H7 (cell line): ENCODE measurements at places on chromosomes 2 and 18. TPM values are rescaled to one million over a fixed set of nuclear protein-coding genes. Genes with fewer than 3 reads are reported as not detected.
A peak's percentile ranks its signal among the peaks of the same experiment; 100 is the strongest.

DNA sequence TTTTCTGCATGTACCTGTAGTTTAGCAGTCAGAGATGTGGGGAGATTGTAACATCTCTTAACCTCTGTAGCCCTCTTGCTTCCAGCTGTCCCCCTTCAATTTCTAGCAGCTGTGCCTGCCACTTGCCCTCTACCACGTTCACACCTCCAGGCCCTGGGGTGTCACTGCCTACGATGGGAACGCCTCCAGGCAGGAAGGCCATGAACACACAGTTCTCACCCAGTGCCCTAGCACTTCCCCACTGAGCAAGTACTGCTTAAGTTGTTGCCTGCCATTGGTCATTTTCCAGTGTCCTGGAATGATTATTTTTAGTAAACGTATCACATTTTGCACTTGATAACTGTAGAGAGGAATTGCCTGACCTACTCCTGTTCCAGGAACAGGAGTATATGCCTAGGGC, 77.1 kb upstream of the B3GNT7 start:
- no peak for DNase-seq

DNA sequence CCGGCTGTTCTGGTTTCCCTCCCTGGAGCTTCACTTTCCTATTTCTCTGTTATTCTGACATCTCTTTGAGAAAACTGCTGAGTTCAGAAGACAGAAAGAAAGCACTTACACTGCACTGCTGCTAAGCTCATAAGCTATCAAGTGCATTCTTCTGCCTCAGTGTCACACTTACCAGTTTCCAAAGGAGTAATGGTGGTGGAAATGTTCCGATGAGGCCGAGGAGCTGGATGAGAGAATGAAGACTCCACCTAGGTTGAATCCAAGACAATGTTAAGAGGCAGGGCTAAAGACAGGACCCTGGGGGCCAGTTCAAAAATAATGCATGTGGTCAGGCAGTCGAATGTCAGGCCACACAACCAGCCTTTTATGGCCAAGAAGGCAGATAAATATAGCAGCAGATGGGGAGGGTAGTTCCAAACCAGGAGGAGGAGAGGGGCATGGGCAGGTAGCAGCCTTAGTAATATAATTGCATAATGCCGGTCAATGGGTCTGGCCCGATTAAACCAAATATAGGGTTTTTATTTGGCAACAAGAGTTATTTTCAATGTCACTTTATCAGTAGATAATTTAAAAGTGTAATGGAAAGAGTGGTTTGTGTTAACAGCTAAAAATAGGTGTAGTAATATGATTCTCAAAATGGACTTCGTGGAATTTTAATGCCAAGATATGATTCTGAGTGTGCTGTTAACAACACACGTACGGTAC, at the start of gene MYOM1:
Gene MYOM1, minus strand, starts transcription at position 338 of the 705 bp plus-strand sequence. CDS start 4,745 bp downstream, outside the sequence.
- DNase-seq: no peak

GRCh38 chr2:218292048-218293014, at the start of gene TMBIM1:
TSS of gene TMBIM1 (minus strand) at chr2:218292503. CDS start at chr2:218282141, 10,362 bp downstream.
- DNase-seq: peak; percentile 99

DNA sequence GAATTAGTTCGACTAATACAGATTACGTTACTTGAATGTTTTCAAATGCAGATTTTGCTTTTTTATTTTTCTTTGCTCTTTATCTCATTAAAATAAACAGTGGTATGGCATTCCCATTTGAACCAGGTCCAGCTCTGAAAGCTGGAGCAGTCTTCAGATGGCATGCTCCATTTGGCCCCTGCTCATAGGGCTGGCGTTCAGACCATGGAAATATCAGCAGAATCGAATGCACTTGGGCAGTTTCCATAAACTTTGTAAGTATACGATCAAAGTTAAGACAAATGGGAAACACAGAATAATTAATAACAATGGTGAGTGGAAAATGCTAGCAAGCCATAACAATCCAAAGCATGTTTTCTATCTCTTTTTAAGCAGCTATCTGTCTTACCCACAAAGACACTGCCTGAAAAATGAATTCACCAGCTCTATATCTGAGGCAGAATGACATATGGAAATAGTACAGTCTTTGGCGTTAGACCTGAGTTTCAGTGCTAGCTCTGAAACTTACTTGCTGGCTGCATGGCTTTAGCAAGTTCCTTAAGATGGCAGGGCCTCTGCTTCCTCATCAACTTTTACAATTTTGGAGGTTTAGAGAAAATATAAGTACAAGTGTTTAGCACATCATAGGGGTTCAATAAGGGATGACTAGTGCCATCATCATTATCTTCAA, 131.6 kb downstream of the BCL2 start:
- no peak for DNase-seq

DNA sequence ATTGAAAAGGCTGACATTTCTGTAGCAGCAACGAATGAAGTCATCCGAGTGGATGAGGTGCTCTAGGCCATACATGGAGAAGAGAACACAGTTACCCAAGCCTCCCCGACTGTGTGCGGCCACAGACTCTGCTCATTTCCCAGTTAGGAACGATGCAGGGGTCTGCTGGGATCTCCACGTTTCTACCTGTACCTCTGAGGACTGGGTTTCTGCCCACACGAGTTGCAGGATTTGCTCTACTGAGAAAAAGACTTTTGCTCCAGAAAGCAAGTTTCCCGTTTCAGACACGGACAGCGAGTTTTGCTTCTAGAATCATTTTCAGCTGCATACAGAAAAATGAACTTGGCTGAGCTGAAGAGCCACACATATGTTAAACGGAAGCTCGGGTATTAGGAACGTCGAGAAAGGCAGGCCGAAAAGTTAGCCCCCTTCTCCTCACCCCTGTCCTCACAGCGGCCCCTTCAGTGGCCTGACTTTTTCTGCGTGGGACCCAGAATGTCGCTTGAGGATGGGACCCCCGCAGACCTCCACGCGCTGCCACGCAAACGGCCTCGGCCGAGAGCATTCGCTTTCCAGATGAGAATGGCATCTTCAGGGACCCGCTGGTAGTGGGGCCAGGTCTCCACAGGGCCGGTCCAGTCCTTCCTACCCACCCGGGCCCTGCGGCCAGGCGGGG, 582 bp upstream of the RAB31 start:
- no peak for DNase-seq

DNA sequence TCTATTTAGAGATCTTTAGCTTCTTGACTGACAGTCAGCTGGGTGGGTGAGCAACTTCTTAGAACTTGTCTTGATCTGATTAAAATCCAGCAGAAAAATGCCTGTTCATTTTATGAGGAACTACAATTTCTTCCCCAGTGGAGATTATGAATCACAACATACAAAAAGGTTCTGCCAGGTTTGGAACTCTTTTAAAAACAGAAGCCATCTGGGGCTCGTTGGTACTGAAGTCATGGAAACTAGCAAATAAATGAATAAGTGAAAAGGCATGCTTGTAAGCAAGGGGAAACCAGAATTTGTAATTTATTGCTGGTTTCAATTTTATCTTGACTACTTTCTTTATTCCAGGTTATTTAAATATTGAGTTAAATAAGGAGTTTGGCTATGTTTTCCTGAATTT, 767.4 kb downstream of the MBD2 start:
- no peak for DNase-seq

DNA sequence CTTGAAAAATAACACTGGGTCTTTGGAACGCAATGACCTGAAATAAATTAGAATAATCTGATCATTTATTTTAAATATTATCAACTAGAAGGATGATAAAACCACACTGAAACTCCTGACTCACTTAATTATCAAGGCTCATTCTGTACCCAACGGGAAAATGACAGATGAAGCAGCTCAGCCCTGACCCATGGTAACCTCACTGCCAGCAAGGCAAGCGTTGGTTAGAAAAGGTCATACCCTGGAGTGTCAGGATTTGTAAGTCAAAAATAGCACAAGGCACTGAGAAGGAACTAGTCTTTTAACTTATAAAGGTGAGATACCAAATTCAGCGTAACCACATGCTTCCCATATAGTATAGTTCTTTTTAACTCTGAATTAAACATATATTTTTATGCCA, 277.5 kb downstream of the ETAA1 start:
- no peak for DNase-seq

DNA sequence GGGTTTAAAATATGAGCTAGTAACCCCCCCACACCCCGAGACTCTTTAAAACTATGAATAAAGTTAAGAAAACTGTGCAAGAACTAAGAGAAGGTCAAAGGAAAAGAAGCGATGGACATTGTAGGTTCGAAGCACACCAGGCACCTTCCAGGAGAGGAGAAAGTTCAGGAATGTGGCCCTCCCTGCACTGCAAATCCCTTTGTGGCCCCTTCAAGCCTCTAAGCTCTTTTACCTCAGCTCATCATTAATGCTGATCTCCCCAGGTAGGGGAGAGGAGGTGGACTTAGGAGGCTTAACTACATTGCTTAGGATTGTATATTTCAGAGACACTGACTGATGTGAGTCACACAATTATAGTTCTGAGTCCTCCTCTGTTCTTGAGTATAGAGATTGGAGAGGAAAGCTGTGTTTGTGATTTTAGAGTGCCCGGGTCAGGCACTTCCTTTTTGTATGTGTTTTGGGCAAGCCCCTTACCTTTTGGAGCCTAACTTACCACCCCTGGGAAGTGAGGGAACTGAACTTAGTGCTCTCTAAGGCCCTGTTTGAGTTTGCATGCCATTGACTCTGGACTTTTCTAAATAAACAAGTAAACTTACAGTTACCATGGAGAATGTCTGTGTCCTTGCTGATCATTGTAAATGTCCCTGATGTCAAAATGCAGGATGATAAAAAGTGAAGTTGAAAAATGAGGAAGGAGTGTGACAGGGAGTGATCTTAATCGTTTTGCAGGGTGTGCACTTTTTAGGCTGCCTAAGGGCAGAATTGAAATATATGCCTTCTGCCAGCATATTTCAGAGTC, 140.8 kb upstream of the ZEB2 start:
- no peak for DNase-seq

GRCh38 chr18:1663879-1664705, 759.4 kb downstream of the ADCYAP1 start:
- DNase-seq: peak; percentile 9

GRCh38 chr2:44040365-44040764, 44.6 kb upstream of the LRPPRC start:
- DNase-seq: no peak

GRCh38 chr2:161370981-161371380, 45.1 kb upstream of the TBR1 start:
- no peak for DNase-seq

GRCh38 chr18:446941-447560, 53.5 kb downstream of the COLEC12 start:
- no peak for DNase-seq

GRCh38 chr2:9692456-9693195, 61.8 kb upstream of the YWHAQ start:
- DNase-seq: peak; percentile 67

GRCh38 chr2:157903626-157904025, 27.5 kb upstream of the ACVR1 start:
- DNase-seq: no peak

DNA sequence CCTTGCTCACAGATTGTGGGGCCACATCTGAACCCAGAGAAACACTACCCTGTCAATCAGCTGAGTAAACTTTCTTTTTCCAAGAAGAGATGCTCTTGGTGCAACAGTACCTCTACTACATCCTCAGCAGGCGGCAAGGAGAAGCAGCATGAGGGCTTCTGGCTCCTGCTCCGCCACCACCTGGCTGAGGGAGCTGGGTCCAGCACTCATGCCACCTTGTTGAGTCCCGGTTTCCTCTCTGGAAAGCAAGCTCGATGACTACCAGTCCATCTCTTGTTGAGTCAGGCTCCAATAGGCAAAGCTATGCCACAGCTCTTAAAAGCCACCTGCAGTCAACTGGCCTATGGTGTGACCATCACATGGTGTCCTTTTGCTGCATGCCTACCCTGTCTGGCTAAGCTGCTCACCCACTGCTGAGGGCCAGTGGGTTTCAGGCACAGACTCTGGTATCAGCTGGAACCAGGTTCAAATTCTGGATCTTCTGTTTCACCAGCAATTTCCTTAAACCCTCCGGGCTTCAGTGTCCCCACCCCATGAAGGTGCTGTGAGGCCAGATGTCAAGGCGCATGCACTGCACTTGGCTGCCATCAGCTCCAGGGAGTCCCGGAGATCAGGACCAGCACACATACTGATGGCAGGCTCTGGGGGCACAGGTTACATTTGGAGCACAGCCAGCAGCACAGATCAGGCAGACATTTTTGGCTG, 42.5 kb upstream of the ACAA2 start:
- DNase-seq: no peak

DNA sequence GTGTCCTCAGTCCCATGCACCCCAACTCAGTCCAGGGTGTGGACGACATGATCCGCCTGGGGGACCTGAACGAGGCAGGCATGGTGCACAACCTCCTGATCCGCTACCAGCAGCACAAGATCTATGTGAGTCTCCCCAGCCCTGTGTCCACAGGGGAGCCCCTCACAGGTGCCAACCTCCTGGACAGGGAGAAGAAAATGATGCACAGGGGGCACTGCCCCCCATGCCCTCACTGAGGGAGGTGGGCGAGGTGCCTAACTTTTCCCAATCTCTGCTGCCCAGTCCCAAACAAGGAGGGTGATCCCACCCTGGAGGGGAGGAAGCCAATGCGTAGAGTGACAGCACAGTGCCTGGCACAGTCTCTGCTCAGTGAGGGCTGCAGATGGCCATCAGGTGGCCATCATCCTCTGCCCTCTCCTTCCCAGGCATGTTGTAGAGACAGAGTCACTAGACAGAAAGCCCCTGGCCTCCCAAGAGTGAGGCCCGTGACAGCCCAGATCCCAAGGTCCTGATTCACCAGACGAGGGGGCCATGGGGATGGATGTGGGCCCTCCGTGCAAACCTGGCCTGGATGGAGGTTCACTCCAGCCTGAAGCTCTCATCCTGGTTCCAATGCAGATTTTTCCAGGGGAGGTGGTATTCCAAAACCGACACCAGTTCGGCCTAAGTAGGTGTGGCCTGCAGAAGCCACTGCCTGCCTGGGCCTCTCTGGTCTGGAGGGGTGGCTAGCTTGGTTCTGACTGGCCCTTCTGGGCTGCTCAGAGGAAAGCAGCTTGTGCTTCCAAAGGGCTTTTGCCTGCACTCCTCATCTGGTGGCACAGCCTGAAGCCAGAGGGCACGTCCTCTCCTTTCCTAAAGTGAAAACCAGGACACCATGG, 30.0 kb downstream of the MYO7B start:
- DNase-seq: no peak

- DNase-seq: no peak
Observed at GRCh38 chr2:162967147-162967546, 128.6 kb upstream of the KCNH7 start.

- DNase-seq: no peak
Observed at GRCh38 chr2:204655101-204655500, 109.8 kb downstream of the PARD3B start.

GRCh38 chr2:191446910-191447309, 201.7 kb downstream of the MYO1B start:
- no peak for DNase-seq

DNA sequence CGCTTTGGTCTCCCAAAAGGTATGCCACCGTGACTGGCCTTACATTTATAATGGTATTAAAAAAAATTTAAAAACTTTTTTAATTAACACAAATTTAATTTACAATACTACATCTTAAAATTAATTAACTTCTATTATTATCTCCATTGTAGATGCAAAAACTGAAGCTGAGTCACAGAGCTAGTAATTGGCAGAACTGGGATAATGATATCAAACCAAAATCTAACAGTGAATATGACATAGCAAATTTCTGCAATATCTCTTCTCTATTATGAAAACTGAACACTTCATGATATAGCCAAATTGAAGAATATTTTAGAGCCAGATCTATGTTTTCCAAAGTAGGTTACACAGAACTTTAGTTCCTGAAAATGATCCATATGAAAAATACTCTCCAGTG, 66.4 kb upstream of the CHAC2 start:
- no peak for DNase-seq

GRCh38 chr18:72456802-72457201, 87.3 kb downstream of the CBLN2 start:
- no peak for DNase-seq

Gene SIX3
- total RNA-seq: 1.7 and 3.0 TPM in 2 replicates

Gene POTEF
- total RNA-seq: 0.69 and 1.3 TPM in 2 replicates

Gene CSRNP3
- total RNA-seq: 3.0 and 4.3 TPM in 2 replicates

Gene SP140L
- 6.0 and 6.5 TPM in 2 replicates for total RNA-seq

Gene IL36B
- not detected in 2 replicates for total RNA-seq

Gene PPP1R1C
- total RNA-seq: 0.89 and 1.3 TPM in 2 replicates

Gene ABCG8
- total RNA-seq: not detected in 2 replicates
